T-helper 17 cell (primary cell): ENCODE measurements at places on chromosomes 5 and 9.

- no peak for DNase-seq
These were observed 9.3 kb downstream of the SLC28A3 start for GRCh38 chr9:84331119-84331809.

DNA sequence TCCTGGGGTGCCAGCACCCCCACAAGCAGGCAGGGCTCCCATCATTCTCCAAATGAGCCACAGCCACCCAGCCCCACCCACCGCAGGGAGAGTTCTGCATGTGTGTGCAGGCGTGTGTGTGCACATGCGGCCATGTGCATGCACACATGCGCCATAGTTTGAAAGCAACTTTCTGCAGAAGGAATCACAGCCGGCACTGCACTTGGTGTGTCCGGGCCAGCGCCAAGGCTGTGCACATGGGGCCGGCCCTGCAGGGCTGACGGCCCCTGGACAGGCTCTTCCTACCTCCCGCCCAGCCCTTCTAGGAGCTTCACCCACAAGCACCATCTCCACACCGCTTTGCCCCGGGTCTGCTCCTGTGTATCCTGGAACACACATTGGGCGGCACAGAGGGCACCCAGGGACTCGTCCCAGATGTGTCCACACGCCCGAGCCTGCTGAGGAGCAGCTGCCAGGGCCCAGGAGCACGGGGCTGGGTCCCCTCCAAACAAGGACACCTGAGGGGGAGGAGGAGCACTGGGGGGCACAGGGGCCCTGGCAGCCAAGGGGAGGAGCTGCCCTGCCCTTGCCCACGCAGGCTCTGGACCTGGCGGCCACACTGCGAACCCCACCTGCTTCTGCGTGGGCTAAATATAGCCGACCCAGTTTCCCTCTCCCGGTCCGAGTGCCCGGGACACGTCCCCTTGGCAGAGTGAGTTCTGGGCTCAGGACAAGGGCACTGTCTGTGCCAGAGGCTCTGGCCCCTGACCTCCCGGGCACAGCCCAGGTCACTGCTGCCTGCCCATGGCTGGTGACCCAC is 19.1 kb downstream of the TPPP start:
- DNase-seq, result no peak

DNA sequence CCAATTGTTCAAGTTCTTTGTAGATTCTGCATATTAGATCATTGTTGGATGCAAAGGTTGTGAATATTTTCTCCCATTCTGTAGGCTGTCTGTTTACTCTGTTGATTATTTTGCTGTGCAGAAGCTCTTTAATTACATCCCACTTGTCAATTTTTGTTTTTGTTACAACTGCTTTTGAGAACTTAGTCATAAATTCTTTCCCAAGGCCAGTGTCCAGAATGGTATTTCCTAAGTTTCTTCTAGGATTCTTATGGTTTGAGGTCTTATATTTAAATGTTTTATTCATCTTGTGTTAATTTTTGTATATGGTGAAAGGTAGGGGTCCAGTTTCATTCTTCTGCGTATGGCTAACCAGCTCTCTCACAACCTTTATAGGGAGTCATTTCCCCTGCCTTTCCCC is 116.5 kb downstream of the CPLANE1 start:
- no peak for DNase-seq

DNA sequence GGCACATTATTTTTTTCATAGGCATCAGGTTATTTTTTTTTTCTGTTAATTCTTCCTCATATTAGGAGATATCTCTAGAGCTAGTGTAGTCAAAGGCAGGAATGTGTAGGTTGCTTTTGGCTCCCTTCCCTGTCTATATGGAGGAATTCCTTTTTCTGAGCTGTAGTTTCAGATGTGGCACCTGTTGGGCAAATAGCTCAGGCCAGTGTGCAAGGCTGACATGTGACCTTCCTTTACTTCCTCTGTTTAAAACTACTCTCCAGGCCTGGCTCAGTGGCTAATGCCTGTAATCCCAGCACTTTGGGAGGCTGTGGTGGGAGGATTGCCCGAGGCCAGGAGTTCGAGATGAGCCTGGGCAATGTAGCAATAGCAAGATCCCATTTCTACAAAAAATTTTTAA is 40.5 kb upstream of the KIAA1958 start:
- no peak for DNase-seq

GRCh38 chr5:59850766-59851165 is 42.8 kb downstream of the PDE4D start:
- no peak for DNase-seq

- no peak for DNase-seq
These were observed 68.5 kb downstream of the TEX10 start for GRCh38 chr9:100284247-100284646.

GRCh38 chr9:95606489-95607350 is 89.9 kb upstream of the PTCH1 start:
- no peak for DNase-seq

DNA sequence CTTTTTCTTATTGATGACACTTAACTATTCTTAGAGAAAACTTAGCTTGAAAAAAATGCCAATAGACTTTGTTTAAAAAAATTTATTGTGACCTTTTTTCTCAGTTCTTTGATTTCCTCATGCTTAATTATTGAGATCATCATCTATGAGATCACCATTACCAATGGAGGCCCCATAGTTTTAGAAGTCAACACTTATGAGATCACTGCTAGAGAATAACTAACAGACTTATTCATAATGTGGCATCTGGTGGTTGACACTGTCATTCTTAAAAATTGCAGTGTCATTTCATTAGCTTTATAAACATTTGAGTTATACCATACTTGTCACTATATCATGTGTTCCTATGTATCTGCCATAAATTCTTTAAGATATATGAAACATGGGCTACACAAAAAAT is 14.9 kb upstream of the FEM1C start:
- DNase-seq, result no peak

DNA sequence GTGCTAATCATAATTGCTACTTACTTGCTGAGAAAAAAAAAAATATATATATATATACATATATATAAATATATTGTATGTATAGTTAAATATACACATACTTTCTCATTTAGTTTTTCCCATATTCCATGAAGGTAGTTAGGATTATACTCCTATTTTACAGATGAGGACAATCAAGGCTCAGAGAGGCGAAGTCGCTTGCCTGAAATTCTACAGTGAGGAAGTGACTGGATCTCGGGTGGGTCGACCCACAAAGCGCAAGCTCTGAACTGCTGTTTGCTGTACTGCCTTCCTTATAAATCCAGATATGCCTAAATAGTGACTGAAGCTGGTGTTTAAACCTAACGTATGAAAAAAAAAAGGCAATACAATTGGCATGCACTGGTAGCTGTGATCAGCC is 148.3 kb upstream of the TBC1D2 start:
- DNase-seq, result no peak

DNA sequence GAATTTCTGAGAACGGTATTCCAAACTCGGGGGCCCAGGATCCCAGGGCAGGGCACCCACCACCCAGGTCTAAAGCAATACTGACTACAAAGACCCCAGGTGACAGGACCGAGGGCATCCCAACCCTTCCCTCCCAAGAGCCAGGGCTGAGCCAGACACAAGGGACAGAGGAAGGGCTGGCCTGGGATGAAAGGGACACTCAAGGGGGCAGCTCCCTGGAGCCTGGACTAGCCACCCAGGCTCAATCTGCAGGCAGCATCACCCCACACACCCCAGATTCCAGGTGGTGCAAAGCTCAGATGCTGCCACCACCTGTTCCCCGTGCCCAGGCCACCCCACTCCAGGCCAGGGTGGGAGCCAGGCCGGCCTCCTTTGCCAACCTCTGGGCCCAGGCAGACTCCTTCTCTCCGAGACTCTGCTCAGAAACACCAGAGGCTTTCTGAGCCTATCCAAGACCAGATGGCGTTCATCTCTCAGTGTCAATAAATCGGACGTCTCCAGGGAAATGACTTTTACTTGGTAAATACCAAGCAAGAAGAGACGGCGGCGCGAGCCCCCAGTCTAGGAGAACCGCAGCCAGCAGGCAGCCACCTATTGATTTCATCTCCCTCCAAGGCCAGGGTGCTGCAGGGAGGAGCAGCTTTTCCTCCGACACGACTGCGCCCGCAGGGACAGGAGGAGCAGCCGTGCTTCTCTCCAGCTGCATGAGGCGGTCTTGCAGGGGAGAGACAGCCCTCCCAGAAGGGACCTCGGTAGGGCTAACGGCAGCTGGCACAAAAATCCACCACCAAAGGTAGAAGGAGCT is 94.1 kb upstream of the ADAMTS2 start:
- DNase-seq, result no peak

- no peak for DNase-seq
These were observed 35.8 kb downstream of the PTCH1 start for GRCh38 chr9:95481000-95481399.

GRCh38 chr5:33969572-33970452 is 14.7 kb downstream of the SLC45A2 start:
- no peak for DNase-seq

DNA sequence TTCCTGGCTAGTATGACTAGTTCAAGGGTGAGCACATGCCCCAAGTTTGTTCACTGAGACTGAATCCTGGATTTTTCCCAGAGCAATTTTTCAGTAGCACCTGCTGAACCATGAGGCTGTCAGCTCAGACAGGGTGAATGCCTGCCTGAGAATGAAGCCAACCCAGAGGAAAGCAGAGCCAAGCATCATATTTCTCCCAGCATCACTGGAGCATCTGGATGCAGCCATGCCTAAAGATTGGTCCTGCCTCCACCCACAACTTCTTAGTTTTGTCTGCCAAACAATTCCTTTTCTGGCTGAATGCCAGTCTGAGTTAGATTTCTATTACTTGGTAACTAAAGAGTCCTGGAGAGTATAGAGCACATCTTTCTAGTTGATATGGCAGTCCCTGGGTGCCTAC is 343.6 kb downstream of the CSNK1G3 start:
- DNase-seq, result no peak

GRCh38 chr9:95506428-95506677 is 10.4 kb downstream of the PTCH1 start:
- no peak for DNase-seq

GRCh38 chr5:1826235-1826980 is 25.2 kb downstream of the NDUFS6 start:
- no peak for DNase-seq

DNA sequence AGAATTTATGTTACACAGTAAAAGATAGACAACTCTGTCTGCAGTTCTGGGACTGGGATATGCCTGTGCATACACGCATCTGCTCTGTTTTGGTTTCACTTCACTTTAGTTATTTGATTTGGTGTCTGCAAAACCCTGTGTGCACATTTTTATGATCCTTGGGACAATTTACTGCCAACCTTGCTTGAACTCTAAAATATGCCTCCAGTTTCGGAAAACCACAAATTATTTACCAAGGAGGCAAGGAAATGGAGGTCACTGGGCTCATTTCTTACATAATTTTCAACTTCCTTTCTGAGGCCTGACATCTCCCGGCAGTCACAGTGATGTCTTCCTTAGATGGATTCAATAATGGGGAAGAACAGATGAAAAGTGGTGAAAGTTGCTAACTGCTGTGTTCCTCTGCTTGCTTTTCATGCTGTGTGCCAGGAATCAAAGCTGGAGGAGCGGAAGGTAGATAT is 61.2 kb upstream of the TAF11L2 start:
- DNase-seq, result no peak

GRCh38 chr5:177432839-177433657 is 6.6 kb downstream of the GRK6 start:
- DNase-seq, result no peak

DNA sequence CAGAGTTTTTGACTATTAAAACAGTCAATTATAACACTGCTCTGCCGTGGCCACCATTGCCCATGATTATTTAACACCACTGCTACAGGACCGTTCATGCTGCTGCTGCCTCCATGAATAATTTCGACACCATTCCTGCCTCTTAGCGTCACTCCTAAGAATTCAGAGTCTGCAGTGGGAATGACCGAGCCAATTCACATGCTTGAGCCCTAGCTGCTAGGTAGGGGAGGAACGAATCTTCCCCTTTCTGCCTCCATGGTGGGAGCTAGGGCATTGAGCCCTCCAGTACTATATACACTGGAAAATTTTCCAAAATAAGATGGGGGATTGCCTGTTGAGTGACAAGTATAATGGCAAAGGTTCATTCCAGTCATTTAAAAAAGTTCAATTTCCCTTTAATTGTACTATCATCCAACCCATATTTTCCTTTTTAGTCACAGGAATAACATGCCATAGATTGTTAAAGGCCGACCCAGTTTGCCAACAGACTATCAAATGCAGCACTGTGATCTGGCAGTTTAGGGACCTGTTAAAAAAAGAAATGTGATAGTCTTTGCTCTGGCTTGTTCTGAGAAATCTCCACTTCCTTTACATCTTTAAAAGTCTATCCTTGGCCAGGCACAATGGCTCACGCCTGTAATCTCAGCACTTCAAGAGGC is 13.5 kb upstream of the B4GALT1 start:
- no peak for DNase-seq
